ENCODE measurements at places on chromosomes 6 and 20.

- no peak for DNase-seq
These were observed 77.1 kb downstream of the SGK1 start for GRCh38 chr6:134240665-134241431.

DNA sequence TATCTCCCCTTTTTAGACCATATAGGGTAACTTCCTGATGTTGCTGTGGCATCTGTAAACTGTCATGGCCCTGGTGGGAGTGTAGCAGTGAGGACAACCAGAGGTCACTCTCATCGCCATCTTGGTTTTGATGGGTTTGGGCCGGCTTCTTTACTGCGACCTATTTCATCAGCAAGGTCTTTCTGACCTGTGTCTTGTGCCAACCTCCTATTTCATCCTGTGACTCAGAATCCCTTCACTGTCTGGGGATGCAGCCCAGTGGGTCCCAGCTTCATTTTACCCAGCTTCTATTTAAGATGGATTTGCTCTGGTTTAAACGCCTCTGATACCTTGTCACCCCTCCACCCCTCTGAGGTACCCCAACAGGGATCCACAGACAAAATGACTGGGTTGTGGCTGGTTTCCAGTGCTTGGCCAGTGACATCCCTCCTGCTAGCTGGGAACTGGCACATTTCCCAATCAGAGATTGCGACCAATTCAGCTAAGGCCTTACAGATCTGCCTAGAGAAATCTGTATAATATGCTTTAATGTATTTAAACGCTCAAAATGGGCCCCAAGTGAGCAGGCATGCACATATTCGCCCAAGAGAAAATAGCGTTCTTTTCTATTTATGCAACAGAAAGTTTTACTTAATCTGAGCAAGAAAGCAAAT lies 315.6 kb upstream of the QKI start:
- DNase-seq, result no peak

GRCh38 chr6:137775227-137775626 lies 91.8 kb upstream of the TNFAIP3 start:
- DNase-seq, result no peak

- DNase-seq, result no peak
These were observed 27.8 kb upstream of the RNF144B start for GRCh38 chr6:18359237-18359885.

- DNase-seq, result no peak
These were observed 82.6 kb downstream of the KIF16B start for GRCh38 chr20:16490696-16491095.

DNA sequence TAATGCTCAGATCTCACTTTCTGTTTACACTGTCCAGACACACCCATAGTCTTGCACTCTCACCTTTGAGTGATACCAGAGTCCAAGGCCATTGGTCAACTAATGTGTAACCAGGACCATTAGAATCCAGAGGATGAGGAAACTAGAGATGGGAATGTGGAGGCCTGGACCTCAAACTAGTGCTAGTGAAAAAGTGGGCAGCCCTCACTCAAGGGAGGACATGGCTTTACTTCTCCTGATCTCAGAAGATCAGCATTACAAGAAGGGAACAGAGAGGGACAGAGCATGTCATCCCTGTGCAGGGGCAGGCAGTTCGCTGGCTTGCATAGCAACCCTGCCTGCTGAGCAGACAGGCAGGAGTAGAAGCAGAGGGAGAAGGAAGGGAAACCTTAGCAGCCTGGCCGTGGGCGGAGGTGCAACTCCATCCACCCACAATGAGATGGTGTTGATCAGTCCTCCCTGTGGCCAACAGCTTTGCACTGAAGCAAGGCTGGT lies 22.6 kb upstream of the XRN2 start:
- DNase-seq, result no peak

GRCh38 chr6:63464060-63464459 lies 108.2 kb upstream of the LOC128125822 start:
- DNase-seq, result no peak

DNA sequence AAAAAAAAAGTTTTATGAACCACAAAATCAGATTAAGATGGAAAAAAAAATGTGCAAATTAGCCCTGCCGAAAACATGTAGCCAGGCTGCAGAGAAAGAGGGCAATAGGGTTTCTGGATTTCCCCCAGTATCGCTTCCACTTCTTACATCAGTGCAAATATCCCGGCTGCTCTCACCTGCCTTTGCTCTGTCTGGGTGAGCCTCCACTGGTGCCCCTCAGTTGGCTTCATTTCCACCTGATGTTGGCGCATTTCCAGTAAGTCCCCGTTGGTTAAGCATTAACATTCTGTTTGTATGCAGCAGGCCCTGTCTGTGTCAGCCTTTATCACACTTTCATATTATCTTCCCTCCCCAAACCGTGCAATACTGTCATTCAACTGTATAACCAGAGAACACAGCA lies 215.1 kb downstream of the CBLN4 start:
- peak; percentile 4 for DNase-seq

Data from SHP77 (cell line).